ENCODE measurements at places on chromosomes 2 and 18.

- DNase-seq, result no peak
Observed at GRCh38 chr18:23812546-23813440, 123.5 kb downstream of the LAMA3 start.

DNA sequence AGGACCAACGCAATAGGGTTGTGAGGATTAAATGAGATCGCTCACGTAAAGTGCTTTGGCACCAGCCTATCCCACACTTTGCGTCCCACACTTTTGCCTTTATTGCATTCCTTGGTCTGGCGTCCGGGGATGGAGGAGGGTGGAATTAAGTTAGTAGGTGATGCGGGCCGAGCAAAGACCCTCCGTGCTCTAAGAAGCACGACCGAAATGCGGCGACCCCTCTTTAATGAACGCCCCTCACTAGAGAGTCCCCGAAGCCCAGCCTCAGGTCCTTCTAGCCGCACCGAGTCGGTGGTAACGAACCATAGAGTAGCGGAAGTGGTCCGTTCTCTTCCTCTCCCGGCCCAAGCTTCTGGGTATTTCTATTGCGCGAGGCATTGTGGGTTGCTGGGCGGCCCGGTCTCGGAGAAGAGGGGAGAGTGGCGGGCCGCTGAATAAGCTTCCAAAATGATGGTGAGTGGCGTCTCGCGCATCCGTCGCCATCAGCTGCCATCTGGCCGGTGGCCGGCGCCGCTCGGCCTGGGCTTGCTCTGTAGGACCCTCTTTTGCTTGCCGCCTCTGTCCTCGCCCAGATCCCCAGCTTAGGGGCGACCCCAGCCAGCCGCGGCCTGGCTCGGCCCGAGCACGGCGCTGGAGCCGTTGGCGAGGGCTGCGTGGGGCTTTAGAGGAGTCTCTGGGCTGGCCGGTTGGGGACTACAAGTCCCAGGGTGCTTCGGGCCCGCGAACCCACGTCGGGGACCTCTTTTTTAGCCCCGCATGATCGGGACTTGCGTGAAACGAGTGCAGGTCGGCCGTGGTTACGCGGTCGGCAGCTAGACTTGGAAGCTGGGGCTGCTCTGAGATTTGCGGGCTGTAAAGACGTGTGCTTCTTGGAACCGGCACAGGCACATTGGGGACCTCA, at the start of gene CCT7:
Gene CCT7, plus strand, starts transcription at position 377 of the 901 bp plus-strand sequence. Its CDS starts 71 bp downstream, at position 448.
- DNase-seq, result peak; percentile 83

DNA sequence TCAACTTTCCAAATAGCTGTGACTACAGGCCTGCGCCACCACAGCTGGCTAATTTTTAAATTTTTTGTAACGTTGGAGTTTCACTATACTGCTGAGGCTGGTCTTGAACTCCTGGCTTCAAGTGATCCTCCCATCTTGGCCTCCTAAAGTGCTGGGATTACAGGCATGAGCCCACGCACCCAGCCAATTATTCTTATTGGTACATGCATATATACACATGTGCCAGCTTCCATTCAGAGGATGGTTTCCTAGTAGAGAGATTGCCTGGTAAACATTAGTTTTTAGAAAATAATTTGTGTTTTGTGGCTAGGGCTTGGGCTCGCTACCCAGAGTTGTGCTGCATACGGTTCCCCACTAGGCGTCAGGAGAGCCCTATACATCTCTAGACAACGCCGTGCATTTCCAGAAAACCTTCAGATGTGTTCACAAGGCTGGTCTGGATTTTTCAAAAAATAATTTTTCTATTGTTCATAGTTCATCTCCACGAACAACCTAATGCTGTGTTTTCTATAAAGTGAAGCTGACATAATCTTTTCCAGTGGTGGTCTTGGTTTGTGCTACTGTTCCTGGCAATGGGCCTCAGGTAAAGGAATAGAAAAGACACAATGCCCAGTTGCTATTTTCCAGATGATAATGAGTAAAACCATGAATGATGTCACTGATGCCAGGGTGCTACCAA, 14.6 kb upstream of the AFG3L2 start:
- peak; percentile 31 for DNase-seq

GRCh38 chr2:205280596-205281236, 401.6 kb upstream of the NRP2 start:
- DNase-seq, result no peak

- no peak for DNase-seq
Observed at GRCh38 chr2:239532859-239533258, 132.0 kb upstream of the HDAC4 start.
